ENCODE measurements at places on chromosomes 12 and 14.

- peak; percentile 41 for DNase-seq
Observed at GRCh38 chr14:94001501-94002396, 4.6 kb downstream of the CCDC197 start.

DNA sequence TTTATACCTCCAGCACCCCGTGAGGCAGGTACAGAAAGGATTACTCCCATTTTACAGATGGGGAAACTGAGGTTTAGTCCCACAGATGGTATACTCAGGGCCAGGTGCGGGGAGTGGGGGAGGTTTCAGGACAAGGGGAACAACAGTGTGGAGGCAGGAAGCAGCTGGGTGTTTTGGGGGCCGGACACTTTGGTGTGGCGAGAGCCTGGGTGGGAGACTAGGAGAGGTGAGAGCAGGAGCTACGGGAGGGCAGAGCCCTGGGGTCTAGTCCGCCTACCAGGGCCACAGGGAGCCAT, 61.7 kb downstream of the DIO3 start:
- DNase-seq: no peak

GRCh38 chr12:116861320-116861719, 19.9 kb downstream of the HRK start:
- no peak for DNase-seq

DNA sequence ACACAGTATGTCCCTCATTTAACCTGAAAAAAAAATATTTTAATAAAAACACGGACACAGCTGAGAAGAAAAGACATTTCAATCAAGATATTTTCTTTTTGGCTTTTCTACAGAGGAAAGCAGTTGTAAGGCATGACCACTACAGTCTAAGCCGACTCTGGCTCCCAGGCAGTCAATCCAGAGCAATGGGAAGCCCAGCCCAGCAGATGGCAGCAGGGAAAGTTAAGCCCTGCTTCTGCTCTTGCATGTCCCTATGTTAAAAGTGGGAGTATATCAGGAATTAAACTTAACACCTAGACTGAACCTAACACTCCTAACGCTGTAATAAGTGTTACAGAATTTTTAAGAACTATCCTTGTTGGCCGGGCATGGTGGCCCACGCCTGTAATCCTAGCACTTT, 19.5 kb upstream of the HAL start:
- no peak for DNase-seq

DNA sequence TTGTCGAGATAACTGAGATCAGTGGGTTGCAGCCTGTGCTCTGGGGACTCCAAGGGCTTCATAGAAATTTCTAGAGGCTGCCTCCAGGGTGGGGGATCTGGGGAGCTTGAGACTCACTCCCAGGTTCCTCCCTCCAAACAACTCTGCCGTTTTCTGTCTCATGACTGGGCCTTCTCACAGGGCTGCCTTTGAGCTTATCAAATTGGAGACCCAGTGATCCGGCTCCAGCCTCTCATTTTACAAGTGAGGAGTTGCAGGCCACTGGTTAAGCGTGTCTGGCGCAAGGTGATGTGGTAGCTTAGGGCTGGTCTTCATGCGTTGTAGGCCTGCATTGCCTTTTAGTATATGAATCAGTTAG, 85.8 kb downstream of the SLC25A47 start:
- no peak for DNase-seq

DNA sequence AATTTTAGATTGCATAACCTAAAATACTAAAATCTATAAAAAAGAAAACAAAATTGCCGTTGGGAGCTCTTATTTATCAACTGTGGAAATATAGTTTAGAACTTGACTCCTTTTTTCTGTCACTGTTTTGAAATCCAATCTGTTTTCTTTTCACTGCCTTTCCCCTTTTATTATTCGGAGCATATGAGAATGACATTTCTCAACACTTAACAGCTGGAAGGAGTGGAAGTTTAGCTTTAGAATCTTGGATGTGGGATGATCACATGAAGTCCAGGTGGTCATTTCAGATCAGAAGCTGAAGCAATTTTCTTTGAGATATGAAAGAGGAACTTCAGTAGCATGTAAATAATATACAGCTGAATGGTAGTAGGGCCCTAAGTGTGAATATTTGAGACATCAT, 16.7 kb downstream of the TRHDE start:
- no peak for DNase-seq

DNA sequence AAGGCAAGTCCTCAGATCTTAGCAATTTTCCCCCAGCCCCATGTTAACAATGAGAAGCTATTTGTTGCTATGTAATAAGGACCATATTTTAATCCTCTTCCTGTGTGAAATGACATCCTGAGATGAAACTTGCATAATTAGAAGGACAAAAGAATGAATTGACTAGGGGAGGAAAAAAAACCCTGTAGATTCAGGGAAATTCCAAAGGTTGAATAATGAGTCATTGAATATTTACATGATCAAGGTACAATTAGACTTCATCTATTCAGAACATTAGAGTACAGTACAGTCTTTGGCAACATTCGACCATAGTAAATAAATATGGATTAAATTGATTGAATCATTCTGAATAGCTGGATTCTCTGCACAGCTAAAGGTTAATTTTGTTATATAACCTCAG, 9.4 kb downstream of the MYBPC1 start:
- no peak for DNase-seq

DNA sequence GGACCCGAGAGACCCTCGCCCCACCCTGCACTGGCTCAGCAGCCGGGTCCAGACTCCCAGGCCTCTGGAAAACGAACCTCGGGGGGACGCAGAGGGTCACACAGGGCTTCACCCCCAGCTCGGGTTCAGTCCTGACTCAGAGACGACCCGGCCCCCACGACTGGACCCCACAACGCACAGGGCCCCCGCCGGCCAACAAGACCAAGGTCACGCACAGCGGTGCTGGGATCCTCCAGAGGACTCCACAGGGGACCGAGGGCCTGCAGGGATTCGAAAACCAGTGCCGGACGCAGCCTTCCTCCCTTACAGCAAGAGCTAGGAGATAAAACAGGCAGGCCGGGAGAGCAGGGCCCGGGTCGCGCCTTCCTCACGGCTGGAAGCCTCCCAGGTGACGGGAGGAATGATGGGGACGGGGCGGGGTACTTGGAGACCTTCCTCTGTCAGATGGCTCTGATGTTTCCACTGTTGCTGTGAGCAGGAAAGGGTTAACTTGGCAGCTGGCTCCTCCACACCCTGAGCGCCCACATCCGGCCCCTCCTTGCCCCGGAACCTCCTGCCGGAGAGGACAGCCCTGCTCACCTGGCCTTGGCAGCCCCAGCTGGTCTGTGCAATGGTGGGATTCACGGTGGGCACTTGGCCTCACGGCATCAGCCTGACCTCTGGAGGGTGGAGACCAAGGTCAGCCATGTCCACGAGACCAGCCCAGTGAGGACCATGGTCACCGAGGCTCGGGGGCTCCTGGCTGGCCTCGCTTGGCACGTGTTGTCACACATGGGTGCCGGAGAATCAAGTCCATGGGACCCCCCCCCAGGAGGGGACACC, 46.2 kb downstream of the GALNT9 start:
- no peak for DNase-seq

- DNase-seq: no peak
Observed at GRCh38 chr12:19683178-19683927, 244.1 kb downstream of the AEBP2 start.

DNA sequence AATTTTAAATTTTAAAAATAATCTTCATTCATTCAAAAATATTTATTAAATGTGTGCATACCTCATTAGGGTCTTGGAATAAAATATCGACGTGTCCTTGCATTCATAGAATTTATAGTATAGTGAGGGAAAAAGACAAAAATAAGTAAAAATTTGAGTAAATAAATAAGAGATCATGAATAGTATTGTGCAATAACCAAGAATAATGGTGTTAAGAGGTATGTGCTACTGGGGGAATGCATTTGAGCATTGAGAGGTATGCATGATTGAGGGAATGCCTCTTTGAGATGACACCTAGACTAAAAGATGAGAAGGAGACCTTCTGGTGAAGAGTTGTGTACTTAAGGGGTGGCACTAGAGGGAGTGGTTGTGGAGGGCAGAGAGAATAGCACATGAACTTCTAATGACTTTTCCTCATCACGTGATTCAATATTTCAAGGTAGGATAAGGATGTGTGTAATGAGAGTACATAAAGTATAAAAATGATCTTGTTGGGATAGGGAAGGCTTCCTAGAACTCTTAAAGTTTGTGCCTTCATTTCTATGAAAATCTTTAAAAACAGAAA, 18.8 kb upstream of the CATSPERB start:
- no peak for DNase-seq

GRCh38 chr14:81471062-81471461, 62.6 kb downstream of the SEL1L start:
- DNase-seq: no peak

DNA sequence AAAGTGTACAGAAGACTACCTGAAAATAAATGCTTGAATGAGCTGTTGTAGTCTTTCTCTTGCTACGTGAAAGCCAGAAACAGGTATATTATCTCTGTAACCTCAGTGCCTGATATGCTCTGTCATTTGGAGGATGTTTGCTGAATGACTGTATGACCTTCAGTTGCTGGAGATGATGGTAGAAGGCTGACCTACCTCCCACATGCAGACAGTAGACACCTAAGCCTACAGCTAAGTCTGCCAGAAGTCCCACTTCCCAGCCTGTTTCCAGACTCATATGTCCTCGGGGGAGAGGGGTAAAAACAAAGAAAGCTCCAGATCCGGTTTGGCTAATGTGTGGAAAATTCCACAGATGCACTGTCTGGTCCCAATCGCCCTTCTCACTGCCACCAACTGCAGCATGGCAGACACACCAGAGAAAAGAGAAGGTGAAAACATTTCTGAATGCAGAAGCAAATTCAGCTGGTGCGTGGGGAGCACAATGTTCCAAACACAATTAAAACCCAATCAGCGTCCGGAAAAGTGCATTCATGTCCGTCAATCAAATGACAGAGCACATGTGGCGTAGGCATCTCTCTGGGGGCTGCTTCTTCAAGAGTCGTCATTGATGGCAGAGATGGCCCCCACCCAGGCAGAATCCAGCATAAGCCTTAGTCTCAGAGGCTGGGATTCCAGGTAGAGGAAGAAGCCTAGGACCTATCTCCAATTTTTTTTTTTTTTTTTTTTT, 76.3 kb upstream of the TBX3 start:
- DNase-seq: no peak

- DNase-seq: no peak
Observed at GRCh38 chr14:23449314-23449713, 13.9 kb upstream of the MYH7 start.

DNA sequence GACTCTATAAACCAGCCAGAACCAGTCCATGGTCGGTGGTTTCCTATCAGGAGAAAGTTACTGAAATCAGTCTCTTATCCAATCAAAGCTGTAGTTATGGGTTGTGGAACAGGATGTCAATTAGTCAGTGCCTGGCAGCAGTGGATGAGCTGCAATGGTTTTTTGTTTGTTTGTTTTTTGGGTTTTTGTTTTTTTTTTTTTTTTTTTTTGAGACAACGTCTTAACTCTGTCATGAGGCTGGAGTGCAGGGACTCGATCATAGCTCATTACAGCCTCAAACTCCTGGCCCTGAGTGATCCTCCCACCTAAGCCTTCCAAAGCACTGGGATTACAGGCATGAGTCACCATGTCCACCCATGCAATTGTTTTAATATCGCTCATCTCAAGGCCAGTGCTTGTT, 113.3 kb upstream of the CAND1 start:
- no peak for DNase-seq

DNA sequence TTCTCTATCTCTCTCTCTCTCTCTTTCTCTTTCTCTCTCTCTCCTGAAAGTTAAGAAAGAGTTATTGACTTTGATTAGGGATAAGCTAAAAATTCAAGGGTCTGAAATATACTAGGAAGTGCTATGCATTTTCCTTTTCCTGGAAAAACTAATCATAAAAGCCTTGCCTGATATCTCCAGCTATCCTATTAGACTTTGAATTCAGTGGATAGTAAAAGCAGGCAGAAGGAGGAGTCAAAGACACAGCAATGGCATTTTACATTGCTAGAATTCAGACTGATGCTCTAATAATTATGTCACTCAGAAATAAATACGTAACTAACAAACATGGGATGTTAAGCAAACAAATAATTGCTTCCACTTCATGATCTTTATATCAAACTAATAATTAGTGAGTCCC, 272.0 kb downstream of the SSPN start:
- DNase-seq: no peak

DNA sequence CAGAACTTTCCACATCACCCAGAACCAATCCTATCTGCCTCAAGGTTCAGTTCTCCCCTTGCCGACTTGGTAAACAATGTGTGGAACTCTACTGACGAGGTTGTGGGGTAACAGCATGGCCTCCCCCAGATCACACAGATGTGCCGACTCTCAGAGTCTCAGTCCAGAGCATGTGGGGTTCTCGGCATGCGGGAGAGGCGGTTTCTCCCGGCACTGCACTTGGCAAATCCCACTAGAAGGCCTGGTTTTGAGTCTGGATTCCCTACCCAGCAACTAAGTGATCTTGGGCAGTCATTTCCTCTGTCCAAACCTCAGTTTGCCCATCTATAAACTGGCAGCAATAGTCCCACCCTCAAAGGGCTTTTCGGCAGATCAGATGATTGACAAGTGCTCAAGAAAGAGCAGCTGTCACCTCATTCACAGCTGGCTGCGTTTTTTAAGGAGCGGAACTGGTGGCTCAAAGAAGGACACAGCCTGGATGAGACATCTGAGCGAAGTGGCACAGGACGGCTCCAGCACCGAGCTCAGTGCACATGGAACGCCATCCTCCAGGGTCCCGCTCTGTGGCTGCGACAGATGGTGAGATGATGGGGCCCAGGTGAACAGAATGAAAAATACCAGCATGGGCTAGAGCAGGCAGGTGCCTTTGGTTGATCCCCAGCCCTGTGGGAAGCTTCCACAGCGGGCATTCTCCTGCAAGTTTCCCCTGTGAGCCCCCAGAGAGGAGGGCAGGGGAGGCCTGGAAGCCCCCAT, 7.3 kb downstream of the TESC start:
- no peak for DNase-seq

GRCh38 chr14:30657606-30658163, 35.6 kb downstream of the SCFD1 start:
- no peak for DNase-seq

- DNase-seq: no peak
Observed at GRCh38 chr12:47207340-47207717, 127.6 kb upstream of the AMIGO2 start.

- DNase-seq: no peak
Observed at GRCh38 chr14:47435331-47435965, 240.0 kb downstream of the MDGA2 start.

DNA sequence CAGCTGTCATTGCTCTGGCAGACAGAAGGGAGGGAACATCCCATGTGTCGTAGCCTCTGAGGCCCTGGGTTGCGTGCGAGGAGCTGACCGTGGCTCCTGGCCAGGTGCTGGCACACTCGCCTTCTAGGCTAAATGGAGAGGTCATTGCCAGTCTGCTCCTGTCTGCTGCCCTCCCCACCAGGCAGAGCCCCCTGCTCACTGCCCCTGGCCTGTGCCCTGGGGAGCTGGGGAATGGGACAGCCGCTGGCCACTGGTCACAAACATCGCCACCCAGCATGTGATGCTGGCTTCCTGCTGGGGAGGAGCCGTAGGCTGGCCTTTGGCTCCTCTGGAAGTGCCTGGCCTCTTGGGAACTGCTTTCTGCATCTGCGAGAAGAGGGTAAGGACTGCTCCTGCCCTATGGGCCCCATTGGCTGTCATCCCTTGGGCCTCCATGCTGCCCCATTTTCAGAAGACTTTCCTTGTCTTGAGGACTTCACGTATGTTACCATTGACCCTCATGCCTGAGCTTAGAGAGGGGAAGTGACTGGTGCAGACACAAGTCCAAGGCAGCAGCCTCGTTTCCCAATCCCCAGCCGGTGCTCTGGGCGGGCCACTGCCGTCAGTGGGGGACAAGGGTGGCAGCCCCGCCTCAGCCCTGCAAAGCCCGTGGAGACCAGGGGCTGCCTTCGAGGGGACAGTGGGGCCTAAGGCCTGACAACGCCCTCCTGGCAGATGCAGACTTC, 2.0 kb upstream of the TNFAIP2 start:
- no peak for DNase-seq

GRCh38 chr12:91717804-91718203, 427.8 kb downstream of the BTG1 start:
- DNase-seq: no peak
